ENCODE measurements at places on chromosomes 5 and 9.
A peak's percentile ranks its signal among the peaks of the same experiment; 100 is the strongest.

DNA sequence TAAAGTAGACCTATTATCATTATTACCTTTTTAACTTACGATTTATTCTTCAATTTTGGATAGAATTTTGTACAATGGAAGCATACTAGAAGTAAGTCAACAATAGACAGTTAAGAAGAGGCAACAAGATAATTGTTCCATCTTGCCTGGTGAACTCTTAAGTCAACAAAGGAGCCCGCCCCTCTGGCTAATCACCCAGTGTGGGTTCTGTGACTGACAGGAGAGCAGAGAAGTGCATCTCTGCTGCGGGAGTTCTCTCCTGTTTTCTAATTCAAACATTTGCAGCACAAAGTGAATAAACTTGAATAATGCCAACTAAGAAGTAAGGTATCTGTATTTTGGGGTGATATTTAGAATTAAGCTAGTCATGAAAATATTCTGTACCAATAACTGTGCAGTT lies 6.7 kb upstream of the ISL1 start:
- no peak for DNase-seq

DNA sequence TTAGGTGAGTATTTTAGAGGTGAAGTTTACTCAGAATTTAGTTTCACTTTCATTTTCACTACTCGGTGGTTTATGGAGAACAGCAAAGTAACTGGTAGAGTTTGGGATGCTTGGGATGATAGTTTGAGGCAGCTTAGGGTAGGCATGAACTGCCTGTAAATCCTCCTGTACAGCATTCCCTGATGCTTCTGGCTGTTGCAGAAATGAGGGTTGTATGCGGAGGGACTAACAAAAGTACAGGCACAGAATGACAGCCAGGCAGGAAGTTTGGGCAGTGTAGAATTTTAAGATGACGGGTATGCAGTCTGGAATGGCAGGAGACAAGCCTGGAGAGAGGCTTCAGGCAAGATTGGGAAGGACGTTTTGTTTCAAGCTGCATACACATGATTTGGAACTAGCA lies 48.0 kb upstream of the FAM120AOS start:
- DNase-seq, result peak; percentile 19

DNA sequence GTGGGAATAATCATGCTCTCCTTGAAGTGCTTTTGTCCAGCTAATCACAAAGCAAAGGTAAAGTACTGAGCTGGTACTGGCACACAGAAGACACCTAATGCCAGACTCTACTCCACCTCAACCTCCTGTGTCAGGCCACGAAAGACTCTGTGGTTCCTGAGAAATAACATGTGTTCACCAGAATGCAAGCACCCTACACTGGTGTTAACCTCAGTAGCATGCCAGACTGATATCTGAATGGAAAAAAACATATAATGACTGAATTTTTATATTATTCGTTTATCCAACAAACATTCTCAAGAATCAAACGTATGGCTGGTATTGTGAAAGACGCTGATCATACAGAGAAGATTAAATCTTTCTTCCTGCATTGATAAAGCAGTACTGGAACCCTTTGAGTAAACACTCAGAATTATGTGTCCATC lies 97.1 kb upstream of the IFNE start:
- DNase-seq, result no peak

GRCh38 chr5:13063088-13063487 lies 881.4 kb downstream of the DNAH5 start:
- no peak for DNase-seq

GRCh38 chr9:34606905-34607304 lies 5.0 kb downstream of the RPP25L start:
- DNase-seq, result no peak

DNA sequence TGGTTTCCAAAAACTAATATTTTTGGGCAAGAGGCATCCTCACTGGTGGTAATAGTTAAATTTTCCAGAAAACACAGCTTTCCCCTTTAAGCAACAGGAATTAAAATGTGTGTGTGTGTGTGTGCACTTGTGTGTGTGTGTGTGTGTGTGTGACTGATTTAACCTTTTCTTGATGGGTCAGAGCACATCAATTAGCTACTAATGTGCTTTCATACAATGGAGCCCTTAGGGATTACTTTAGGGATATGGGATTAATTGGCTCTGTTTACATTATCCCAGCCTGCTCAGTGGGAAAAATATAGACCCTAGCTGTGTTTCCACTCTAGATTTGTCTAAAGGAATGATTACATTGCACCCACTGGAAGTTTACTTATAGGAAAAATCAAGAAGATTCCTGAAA lies 6.5 kb downstream of the PLCXD3 start:
- no peak for DNase-seq

DNA sequence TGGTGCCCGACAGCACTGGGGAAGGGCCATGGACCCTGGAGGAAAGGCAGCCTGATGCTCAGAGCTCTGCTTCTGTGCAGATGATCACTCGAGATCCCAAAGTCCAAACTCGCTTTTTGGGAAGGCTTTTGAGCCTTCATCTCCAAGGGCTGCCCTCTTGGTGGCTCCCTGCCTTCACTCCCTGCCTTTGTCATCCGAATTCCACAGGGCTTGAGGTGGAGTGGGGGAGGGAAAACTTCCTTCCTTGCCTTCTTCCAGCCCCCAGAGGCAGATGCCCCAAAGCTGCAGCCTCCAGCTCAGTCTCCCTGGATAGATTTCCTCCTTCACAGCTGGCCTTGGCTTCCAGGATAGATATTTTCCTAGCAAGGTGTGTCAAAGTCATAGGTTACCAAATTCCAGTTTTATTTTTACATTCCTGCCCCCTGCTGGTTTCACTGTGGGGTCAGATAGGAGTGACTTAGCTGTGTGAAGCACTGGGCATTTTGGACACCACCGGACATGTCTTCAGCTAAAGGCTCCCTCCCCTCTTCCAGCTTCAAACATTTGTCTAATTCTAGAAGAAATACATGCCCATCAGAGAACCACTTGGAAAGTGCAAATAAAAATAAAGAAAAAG lies 268.2 kb downstream of the HSPA4 start:
- no peak for DNase-seq

GRCh38 chr5:63923914-63924313 lies 38.3 kb downstream of the HTR1A start:
- no peak for DNase-seq

DNA sequence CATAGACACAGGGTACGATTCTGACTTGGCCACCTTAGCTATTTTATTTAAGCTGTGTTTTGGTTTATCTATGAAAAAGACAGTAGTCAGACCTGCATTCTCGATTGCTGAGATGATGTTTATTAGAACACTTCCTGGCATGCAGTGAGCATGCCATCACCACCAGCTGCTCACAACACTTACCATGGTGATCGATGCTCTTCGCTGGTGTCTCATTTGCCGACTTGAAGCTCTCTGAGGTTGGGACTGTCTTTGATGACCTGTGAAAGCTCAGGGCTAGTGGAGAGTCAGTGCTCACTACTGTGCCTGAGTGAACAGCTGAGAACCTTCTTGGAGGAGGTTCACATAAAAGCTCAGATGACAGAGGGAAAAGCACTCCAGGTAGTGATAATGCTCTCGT lies 4.4 kb upstream of the C9orf153 start:
- DNase-seq, result no peak

- DNase-seq, result peak; percentile 18
Measured at GRCh38 chr9:72598639-72599038, 77.2 kb downstream of the TMC1 start.

GRCh38 chr5:132419502-132420468 lies 50.3 kb downstream of the SLC22A5 start:
- peak; percentile 71 for DNase-seq

DNA sequence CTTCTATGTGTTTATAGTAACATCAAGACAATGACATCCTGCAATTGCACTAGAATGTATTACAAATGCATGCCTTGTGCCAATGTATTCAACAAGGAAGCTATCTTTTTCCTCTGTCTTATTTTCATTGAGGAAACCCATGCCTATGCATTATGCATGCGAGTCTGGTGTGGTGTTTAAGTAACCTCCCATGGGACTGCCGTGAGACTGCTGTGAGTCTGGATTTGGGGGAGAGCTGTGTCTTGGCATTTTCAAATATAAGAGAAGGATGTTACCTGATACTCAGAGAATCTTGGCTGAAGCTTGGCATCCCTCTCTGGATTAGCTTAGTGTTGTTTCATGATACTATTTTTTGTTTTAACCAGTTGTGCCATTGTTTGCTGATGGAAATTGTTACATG lies 98.3 kb downstream of the F2RL2 start:
- no peak for DNase-seq

DNA sequence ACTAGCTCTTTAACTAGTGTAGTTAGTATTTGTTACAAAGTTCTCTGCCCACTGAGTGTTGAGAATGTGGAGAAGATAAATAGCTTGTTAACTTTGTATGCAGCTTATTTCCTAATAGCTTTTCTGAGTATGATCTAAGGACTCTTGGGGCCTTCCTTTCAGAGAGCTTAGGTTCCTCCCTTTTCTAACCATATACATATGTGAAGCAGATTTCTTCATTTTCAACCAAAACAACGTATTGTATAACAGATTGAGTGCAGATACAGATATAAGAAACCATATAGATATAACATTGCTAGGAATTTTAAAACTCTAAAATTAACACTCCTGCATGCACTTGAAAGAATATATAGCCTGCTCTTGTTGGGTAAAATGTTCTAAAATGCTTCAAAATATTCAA lies 70.4 kb downstream of the SCAMP1 start:
- no peak for DNase-seq

DNA sequence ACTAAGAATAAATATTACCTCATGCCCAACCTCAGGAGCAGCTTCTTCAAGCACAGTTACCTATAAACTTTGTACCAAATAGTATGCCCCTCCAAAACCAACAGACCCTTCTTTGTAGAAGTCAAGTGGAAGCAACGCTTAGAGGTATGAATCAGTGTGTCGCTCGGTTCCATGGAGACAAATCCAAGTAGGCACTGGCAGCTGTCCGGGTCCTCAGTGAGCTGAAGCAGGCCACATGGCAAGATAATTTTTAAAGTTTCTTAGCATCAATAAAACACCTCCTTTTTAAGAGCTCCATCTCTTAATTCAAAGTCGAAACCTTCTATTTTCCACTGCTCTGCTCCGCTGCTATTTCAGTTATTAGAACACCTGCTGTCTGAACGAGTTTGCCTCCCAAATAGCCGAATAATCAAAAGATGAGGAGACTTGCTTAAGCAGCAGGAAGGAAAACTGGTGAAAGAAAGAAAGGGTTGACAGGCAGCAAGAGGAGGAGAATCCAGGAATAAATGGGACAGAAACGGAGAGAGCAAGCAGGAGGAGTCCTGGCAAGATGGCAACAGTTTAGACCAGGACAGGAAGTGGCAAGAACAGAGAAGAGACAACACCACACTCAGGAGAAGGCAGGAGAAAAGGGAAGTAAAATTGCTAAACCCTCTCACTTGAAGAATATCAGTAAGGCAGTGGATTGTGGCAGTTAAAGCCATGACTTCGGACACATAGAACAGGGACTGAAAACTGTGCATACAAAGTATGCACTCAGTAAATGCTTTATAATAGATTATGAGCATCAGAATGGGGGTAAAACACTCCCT lies 65.0 kb downstream of the PPP2R2B start:
- DNase-seq, result peak; percentile 40

GRCh38 chr5:139747583-139748504 lies 47.8 kb upstream of the PSD2 start:
- DNase-seq, result peak; percentile 66

DNA sequence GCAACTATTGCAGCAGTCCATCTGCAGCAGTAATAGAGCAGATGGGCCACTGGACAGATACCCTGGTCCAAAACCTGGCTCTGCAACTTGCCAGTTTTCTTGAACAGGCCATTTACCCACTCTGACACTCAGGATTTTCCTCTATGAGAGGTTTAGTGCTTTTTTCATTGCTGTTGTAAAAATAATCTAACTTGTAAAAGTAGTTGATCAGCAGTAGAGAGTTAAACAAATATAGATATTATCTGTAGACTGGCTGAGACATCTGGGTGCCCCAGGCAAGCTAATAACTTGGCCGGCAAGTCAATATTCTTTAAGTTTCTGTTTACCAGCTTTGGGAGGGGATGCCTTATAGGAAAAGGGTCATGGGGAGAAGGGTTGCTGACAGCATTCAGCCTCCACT lies 4.1 kb downstream of the DAPK1 start:
- no peak for DNase-seq

DNA sequence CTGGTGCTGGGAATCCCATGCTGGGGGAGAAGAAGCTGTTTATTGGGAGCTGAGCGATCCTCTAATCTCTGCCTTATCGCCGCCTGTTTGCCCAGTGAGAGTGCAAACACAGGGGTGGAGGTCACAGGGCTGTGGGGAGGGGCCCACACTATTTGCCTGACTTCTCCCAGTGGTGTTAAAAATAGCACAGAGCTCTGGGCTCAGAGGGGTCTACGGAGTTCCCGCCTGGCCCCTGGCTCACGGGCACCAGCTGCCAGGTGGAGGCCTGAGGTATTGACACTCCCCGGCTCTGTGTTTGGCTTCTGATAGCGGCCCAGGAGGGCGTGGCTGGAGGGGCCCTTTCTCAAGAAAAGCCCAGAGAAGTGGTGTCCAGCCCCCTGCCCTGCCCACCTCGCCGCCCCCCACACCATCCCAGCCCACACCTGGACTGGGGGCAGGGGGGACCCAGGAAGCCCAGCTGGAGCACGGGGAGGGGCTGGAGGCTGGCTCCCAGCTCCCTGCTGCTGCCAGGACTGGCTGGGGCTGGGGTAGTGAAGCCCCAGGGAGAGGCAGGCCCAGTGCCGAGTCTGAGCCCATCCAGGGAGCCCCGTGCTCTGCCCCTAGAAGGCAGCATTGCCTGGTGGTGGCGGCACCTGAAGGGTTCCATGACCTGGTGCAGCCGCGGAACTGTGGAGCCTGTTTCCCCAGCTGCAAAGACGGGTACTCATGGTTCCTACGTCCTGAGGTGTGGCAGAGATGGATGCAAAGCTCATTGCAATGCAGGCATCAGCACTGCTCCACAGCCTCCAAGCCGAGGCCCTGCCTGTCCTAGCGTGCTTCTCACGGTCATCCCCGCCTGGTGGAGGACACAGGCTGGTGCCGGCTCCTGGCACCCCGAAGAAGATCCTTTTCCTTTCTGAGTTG lies 35.7 kb upstream of the EGFL7 start:
- DNase-seq, result no peak

- peak; percentile 11 for DNase-seq
Measured at GRCh38 chr5:171272996-171273970, 35.8 kb upstream of the TLX3 start.

GRCh38 chr9:563200-563599 lies 278.3 kb upstream of the DMRT1 start:
- no peak for DNase-seq

DNA sequence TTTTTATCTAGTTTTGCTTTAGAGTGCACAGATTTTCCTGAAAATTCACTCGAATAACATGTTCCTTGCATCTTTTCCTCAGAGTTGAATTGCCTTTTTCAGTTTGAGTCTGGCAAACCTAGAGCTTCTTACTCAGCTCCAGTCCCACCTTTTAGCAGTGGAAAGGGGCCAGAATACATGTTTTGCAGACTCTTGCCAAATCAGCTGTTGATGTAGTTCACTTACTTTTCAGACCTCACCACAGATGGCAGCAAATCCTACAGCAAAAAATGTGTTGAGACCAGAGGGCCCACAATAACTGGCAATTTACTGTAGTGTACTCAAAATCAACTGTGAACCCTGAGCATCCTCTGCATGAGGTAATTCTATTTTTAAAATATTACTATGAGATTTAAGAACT lies 545.2 kb upstream of the ACO1 start:
- DNase-seq, result no peak
